NCI-H1417 treated with DMSO at 0.1 percent for 48 hours (cell line): ENCODE measurements at places on chromosomes 4 and X.
A peak's percentile ranks its signal among the peaks of the same experiment; 100 is the strongest.

GRCh38 chrX:7218321-7219152 lies 70.6 kb upstream of the PUDP start:
- no peak for DNase-seq

DNA sequence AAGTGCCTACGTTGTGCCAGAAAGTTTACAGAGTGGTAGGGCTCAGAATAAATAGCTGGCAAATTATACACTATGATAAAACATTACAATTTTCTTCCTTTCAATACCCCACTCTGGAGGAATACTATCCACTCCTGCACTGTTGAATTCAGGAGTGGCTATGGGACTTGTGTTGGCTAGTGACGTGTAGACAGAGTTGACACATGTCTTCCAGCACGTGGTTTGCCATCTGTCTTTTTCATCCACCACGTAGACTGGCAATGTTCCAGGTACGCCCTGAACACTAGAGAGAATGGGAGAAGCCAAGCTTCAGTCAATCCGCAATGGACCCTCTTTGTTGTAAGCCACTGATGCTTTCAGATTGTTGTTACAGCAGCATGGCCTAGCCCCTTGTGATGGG lies 168.8 kb upstream of the RBPJ start:
- DNase-seq, result no peak

DNA sequence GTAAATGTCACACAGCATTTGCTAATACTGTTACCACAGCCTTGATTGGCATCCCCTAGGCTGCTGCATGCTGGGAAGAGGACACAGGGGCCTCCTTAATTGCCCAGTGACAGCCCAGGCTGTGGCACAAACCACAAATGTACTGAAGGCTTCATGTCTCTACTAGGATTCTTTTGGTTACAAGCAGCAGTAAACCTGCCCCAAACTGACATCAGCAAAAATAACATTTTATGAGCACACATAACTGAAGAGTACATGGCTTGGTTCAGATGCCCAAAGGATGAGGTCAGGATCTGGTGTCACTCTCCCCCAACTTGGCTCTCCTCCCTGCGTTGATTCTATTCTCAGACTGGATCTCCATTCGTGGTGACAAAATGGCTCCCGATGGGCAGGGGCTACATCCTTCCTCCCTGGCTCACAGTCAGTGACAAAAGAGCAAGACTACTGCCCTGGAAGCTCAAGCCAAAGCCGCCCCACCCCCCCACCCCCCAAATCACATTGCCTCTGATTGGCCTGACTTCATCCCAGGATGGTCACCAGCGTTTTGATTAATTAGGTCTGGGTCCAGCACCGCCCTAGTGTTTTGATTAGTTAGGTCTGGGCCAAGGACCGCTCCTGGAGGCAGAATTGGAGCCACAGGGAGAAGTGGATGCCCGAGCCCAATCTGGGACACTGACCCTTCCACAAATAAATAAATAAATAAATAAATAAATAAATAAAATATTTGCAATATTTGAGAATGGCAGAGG lies 180.5 kb upstream of the RBPJ start:
- DNase-seq, result no peak

GRCh38 chrX:86103061-86103460 lies 45.2 kb upstream of the DACH2 start:
- DNase-seq, result no peak

- DNase-seq, result no peak
Measured at GRCh38 chr4:32475710-32476109, 1755.5 kb downstream of the PCDH7 start.

- DNase-seq, result no peak
Measured at GRCh38 chr4:15779809-15780208, 1.7 kb downstream of the CD38 start.

GRCh38 chr4:1686440-1687036 lies 2.4 kb upstream of the FAM53A start:
- no peak for DNase-seq

DNA sequence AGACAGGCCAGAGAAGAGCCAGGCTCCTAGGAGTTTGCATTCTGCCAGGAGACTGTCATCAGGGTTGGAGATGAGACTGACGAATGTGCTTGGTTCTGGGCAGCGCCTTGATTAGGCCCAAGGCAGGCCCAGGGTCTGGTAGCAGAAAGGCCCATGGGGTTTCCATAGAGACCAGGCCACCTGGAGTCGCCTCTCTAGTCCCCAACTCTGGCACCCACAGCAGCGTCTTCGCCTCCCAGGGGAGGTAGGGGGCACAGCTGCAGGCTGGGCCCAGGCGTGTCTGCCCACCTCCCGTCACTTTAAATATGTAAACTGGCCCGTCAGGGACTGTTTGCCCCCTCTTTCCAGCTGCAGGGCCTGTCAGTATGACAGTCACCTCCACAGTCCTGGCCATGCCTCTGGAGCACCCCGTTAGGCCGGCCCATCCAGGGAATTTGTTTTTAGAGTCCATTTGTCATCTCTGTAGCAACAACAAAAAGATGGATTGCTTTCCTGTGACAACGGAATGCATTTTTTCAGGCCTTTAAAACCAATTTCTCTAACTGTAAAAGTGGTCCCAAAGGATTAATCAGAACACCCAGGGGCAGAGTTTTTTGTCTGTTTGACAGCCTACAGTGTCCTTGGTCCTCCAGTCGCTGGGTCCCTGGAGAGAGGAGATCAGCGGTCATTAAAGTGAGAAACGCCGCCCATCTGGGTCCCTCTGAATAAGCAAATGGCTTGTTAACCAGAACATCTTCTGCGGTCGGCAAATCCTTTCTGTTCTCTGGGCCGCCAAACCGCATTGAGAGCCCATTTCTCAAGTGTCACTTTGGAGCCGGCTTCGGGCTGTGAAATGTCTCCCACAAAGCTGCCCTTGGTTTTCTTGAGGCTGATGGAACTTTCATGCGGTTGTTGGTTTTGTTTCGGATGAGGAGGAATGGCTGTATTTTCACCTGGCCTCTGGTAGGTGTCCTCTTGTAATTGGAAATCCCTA lies 153.0 kb upstream of the PSAPL1 start:
- no peak for DNase-seq

DNA sequence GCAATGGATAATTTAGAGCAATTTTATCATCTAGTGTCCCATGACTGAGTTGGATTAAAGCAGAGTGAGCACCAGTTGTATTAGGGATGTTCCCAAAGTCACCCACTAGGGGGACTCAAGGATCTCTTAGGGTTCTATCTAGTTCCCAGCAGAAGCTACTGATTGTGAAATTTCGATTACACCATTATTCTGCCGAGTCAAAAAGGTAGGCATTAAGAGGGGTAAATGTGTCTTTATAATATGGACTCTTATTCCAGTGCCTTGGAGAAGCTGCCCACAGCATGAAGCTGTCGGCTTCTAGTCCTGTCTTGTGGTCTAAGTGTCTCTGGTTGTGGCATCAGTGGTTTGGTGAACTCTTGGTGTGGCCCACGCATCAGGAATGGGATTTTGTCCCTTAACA lies 53.3 kb downstream of the RGS12 start:
- DNase-seq, result no peak

DNA sequence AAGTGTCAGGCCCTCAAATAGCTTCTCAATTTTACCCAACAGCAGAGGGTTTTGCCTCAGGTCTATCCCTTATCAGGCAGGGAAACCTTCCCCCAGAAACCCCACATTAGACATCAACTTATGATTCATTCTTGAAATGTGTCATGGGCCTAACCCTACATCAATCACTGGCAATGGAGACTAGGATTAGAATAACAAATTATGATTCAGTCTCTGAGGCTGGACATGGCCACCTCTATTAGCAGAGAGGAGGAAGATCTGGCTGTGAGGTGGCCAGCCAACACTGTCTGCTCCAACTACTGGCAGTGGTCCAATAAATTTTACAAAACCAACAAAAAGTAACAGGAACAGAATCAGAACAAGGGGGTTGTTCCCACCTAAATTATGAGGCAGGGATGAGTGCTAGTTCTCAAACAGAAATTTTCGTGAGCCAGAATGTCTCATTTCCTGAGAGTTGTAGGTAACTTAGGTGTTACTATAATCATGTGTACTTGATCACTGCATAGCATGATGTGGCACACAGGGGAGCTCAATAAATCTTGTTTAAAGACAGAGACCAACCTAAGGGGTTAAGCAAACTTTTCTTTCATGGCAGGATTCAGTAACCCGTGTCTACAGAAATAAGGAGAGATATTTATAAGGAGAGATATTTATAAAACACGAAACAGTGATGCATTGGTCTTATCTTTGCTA lies 126.8 kb downstream of the NFKB1 start:
- no peak for DNase-seq

DNA sequence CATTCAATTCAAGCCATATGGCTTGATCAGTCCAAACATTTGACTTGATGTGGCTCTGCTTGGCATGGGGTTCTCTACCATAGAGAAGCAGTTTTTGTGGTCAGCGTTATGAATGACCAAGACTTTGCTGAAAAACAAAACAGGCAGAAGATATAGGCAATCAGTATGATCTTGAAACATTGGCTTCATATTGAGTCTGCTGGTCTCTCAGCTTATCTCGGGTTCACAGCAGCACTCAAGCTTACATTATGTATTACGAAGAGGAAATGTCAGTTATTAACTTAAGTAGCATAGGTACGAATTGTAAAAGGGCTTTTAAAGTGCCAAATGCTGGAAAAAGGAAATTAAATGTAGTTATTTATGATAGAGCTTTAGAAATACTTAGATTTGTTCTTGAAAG lies 99.0 kb downstream of the AFF2 start:
- no peak for DNase-seq

GRCh38 chr4:91990726-91991125 lies 313.0 kb upstream of the GRID2 start:
- no peak for DNase-seq

DNA sequence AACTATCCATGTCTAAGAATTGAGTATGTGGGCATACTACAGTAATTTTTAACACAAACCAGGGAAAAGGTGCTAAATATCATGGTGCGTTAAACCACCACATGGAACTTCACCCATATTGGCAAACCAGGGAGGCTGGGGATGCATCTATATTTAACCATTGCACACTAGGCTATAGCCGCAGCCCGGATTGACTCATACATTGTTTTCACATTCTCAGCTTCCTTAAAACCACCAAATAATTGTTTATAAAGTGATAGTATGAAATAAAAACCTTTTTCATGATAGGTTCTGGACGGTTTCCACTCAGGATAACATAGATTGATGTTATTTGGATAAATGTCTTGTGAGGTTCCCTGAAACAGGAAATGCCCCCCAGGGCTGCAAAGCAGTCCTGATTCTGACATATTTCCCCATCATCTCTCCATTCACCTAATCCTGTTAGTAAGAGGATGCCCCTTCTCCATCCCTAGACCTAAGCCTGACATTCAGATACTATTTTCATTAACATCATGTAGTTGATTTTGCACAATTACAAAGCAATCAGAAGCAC lies 7.9 kb downstream of the COL25A1 start:
- no peak for DNase-seq

DNA sequence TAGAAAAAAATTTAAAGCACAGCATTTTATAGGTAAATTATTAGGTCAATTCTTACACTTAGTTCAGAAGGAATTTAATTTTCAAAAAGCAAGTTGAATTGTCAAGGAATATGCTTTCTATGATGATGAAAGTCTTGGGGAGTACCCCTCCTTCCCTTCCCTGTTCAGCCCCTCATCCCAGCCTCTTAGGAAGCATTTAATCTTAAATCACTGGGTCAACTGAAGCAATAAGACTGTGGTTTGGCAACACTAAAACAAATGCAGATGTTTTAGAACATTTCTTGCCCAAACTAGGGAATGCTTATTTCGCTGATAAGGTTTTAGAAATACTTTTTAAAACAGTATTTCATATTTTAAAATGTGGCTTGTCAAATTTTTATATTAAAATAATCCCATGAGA lies 19.1 kb upstream of the ARSJ start:
- DNase-seq, result no peak

- no peak for DNase-seq
Measured at GRCh38 chrX:136541294-136541693, 9.3 kb downstream of the VGLL1 start.

GRCh38 chr4:68250151-68250930 lies 4.8 kb upstream of the TMPRSS11B start:
- no peak for DNase-seq

GRCh38 chr4:53174823-53175222 lies 191.0 kb downstream of the SCFD2 start:
- no peak for DNase-seq

- no peak for DNase-seq
Measured at GRCh38 chrX:30217465-30217864, 2.1 kb downstream of the MAGEB2 start.

GRCh38 chrX:30830326-30830943 lies 58.6 kb downstream of the TAB3 start:
- DNase-seq, result no peak

DNA sequence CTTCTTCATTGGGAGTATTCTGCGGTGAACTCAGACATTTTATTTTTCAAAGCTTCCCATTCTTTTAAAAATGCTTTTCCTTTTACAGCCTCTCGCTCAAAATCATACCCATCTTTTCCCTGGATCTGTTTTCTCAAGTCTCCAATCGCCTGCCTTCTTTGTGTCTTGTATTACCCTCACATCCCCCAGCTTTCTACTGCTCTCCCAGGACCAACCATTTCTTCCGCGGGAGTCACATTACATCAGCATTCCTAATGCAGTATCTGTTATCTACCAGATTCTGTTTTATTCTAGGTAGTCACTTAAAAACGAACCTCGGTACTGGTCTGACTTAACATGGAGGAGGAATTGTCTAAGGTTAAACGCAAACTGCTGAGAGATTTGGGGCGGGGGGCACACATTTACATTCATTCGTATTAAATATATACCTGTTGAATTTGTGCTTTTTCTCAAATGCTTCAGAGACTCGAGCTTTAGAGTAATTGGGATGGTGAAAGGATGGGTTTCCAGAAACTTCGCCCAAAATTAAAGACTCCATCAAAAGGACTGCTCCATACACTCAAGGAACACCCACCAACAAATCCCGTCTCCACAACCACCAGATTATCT lies 493 bp upstream of the UCHL1 start:
- DNase-seq, result peak; percentile 23

DNA sequence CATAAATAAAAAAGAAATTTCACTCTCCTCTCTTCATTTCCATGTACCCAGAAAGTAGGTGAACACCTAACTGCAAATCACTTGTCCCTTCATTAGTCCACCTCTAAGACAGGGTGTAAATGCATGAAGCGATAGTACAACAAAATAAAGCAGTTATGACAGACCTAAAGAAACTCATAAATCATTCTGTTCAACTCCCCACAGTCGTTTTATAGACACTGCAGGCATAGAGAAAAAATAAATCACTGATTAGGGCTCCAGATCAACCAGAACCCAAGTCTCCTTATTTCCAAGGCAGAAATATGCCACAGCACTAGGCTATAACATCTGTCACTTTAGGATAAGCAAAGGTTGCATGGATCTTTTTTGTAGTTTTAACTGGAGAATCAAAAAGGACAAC lies 3.0 kb downstream of the RASGEF1B start:
- no peak for DNase-seq

DNA sequence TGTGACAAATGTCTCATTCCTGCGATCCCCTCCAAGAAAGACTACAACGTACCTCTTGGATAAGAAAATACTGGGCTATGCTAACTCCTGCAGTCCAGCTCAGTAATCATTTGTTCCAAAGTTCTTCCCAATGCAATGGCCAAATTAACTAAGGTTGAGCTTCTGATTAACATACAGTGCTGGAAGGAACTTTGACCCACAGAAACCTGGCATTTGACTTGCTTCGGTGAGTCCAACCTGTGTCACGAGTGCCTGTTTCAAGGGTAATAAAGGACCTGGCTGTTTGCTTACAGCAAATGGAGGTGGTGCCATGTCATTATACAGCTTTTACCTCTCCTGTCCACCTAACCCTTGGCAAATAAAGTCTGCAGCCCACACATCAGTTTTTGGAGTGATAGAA lies 83.2 kb downstream of the RBM47 start:
- DNase-seq, result no peak

- DNase-seq, result no peak
Measured at GRCh38 chrX:15343075-15343476, 7.8 kb upstream of the PIGA start.
